Spinal cord (tissue), 10 donors: ENCODE measurements at places on chromosomes 13 and 19.
A peak's percentile ranks its signal among the peaks of the same experiment; 100 is the strongest.

- H3K4me3 ChIP-seq, result no peak overlapping the region
- no peak for DNase-seq
- no peak overlapping the region for H3K27ac ChIP-seq
- H3K4me1 ChIP-seq, result no peaks in the 10 kb centered on the region
Observed at GRCh38 chr13:97781891-97782305, 171.6 kb upstream of the IPO5 start.

GRCh38 chr13:75739244-75739868 lies 103.2 kb downstream of the LMO7 start:
- no peak for DNase-seq
- no peak overlapping the region for H3K4me3 ChIP-seq
- H3K27ac ChIP-seq, result no peak overlapping the region

GRCh38 chr13:33230178-33230881 lies 55.2 kb downstream of the STARD13 start:
- DNase-seq, result no peak
- peaks cover 26% of the 10 kb centered on the region for H3K4me1 ChIP-seq
- H3K4me3 ChIP-seq, result no peak overlapping the region
- H3K27ac ChIP-seq, result peak overlapping the region; percentile 94
- H3K36me3 ChIP-seq, result peaks cover 4% of the 10 kb centered on the region
- no peaks in the 10 kb centered on the region for H3K27me3 ChIP-seq

DNA sequence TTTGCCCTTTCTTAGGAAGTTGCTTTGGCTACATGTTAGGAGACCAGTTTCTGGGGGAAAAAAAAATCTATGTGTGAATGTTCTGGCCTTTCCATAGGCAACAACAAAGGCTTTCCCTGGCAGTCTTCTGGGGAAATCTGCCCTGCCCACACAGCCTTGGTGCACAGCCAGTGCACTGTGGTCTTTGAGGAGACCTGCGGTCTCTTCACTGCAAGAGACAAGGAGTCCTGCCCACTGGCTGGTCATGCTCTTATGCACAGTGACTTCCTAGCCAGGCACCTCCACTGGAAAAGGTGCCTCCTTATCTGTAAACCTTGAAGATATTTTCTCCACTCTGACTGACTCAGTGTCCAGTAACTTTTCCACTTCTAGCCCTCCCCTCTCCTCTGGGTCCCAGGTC lies 155.1 kb downstream of the SUCLA2 start:
- no peak overlapping the region for H3K27ac ChIP-seq
- no peak for DNase-seq
- no peaks in the 10 kb centered on the region for H3K27me3 ChIP-seq

DNA sequence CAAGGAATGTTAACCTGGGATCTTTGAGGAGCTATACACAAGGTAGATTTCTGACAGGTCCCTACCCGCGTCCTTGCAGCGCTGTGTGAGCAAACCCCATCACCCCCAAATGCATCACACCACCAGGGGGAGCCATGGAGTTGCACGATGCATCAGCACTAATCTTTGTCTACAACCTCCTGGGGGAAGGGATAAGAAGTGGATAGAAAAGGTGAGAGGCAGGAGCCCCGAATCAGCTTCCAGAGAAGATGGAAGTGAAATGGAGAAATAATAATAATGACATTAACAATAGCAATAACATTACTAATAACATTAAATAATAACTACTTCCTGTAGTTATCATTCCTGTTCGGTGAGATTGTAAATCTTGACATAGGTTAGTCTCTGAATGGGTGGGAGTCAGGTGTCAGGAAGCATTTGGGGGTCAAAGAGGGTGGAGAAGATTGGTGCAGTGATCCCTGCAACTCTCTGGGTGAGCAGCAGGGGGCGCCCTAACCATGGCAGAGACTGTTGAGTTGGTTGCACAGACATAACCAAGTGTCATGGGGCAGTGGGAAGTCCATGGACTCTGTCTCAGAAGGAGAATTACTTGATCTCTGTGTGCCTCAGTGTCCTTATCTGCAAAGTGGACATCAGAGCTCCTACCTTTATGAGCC lies 16.5 kb downstream of the SIGLEC7 start:
- no peak for DNase-seq
- no peak overlapping the region for H3K4me3 ChIP-seq
- no peaks in the 10 kb centered on the region for H3K4me1 ChIP-seq
- H3K27ac ChIP-seq, result no peak overlapping the region
- no peaks in the 10 kb centered on the region for H3K27me3 ChIP-seq
- H3K36me3 ChIP-seq, result no peaks in the 10 kb centered on the region

- no peaks in the 10 kb centered on the region for H3K36me3 ChIP-seq
- no peak overlapping the region for H3K4me3 ChIP-seq
- no peak overlapping the region for H3K27ac ChIP-seq
- H3K27me3 ChIP-seq, result no peaks in the 10 kb centered on the region
- no peak for DNase-seq
Observed at GRCh38 chr19:46137915-46138473, 10.0 kb upstream of the IGFL2 start.

DNA sequence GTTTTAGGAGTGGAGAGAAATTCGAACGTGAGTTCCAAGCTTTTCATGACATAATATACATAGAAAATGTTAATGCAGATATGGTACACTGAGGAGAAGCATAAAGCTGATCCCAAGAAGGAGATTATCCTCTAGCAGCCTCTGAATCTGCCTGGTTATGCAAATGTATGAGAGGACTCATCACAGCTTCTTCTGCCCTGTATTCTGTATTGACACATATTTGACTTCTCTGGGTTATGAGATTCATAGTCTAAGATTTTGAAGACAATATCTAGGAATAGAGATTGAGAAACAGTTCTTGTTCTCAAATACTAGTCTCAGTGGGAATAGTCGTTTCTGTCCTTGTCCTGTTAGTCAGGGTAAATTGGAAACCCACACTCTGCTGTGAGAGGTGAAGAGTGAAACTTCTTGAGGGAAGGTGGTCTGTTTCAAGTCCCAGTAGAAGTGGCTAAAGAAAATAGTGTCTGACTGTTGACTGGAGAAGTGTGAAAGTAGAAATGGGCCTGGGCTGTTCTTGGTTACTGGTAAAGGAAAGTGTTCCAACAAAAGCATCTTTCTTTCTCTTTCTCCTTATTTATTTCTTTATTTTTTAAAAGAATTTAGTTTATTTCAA lies 1356.6 kb downstream of the SLITRK5 start:
- no peak overlapping the region for H3K4me3 ChIP-seq
- no peaks in the 10 kb centered on the region for H3K27me3 ChIP-seq
- no peaks in the 10 kb centered on the region for H3K36me3 ChIP-seq
- no peak for DNase-seq
- no peaks in the 10 kb centered on the region for H3K4me1 ChIP-seq
